Cerebellar cortex (tissue), 1 donor: ENCODE measurements at places on chromosomes 2 and 18.

DNA sequence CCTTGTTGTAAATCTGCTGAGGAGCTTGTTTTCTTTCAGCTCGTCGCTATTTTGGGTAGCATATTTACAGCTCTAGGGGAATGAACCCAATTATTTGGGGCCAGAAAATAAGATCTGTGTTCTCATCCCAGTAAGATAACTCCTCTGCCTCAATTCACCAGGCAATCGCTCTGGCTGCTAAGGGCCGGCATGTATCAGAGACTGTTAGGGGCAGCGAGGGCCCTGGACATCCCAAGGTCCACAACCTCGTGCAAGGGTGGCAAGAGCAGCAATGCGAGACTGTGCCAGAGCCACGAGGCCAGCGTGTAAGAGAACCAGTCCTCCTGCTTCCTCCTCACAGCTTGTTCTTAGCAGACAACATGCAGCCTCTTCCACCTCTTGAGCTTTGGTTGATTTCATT, 66.1 kb downstream of the DDX1 start:
- DNase-seq, result no peak

GRCh38 chr18:55524353-55525073, 63.5 kb downstream of the TCF4 start:
- no peak for DNase-seq

- no peak for DNase-seq
Observed at GRCh38 chr2:123890148-123890547, 134.9 kb upstream of the CNTNAP5 start.

DNA sequence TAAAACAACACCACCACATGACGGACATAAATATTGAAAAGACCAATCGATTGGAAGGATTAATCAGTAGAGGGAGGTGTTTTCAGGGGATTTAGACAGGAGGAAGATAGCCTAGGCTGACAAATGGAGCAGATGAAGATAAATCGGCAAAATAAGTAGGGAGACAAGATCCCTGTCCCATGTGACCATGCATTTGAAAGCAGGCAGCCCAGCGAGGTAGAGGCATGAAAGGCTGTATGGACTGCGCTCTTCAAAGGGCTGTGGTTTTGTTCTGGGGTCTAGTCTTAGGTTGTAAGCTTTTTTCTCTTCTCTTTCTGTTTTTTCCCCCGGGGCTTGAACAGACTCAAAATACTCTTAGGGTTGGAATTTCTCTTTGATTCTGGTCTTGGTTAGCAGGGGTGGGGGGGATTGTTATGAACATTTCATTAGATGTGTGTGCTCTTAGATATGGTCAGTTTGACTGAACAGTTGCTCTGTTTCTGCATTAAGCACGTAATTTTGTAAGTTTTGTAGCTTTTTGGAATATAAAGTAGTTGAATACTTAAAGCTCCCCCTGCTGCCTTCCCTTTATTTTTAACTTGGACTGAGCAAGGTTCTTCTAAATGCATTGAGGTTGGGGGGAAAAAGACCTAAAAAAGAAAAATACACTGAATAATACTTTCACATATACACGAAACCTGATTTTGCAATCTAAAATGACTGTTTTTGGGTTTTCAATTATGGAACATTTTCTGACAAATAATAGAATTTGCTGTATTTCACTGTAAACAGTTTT, 32.2 kb downstream of the ZNF532 start:
- no peak for DNase-seq

- no peak for DNase-seq
Observed at GRCh38 chr2:120385355-120386127, 39.6 kb downstream of the INHBB start.

DNA sequence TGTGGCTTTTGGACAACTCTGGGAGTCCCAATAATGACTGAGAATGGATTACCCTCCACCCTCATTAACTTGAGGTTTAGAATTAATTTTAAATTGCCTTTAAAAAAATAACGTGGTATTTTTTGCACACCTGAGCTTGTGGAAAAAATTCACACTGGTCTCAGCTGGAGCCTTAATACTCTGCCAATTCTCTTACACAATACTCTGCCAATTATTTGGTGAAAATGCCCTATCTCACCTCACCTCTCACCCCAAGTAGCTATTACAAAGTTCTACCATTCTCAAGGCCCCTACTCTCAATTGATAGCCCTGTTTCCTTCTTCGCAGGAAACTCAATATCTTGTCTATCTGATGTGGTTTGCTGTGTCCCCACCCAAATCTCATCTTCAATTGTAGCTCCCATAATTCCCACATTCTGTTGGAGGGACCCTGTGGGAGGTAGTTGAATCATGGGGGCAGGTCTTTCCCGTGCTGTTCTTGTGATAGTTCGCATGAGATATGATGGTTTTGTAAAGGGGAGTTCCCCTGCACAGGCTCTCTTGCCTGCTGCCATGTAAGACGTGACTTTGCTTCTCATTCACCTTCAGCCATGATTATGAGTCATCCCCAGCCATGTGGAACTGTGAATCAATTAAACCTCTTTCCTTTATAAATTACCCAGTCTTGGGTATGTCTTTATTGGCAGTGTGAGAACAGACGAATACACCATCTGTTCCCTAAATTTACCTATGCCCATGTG, 27.4 kb upstream of the C2orf69 start:
- no peak for DNase-seq

DNA sequence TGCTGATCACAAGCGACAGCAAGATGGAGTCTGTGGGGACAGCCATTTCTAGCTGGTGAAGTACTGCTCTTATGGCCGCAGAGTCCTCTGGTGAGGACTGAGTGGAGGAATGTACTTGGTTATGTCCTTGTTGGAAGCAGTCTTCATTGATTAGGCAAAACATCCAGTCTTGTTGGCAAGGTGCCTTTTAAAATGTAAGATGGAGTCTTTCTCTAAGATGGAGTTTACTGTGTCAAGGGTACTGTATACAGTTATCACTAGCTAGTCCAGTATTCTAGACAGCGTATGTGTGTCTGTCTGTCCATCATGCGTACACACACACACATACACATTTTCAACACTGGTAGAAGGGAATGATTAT, 74.8 kb downstream of the NPAS2 start:
- no peak for DNase-seq

DNA sequence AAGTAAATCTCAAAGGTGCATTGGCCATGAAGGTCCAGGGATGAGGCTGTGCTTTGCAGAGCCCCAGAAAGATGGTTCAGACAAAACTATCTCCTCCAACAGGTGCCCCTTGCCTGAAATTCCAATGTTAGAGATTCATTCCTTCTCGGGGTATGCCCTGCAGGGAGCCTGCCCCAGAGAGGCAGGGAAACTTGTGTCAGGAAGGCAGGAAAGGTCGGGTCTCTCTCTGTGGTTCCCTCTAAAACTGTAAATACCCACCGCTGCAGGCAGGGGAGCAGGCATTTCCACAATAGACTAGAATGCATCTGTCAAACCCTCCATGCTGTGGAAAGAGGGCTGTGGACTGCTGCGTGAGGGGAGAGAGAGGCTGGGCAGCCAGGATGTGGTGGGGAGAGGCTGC, 207.8 kb upstream of the SMAD2 start:
- DNase-seq, result no peak

GRCh38 chr2:33655626-33656320, 56.7 kb upstream of the FAM98A start:
- DNase-seq, result no peak
